ENCODE measurements at places on chromosomes 13 and 19.

DNA sequence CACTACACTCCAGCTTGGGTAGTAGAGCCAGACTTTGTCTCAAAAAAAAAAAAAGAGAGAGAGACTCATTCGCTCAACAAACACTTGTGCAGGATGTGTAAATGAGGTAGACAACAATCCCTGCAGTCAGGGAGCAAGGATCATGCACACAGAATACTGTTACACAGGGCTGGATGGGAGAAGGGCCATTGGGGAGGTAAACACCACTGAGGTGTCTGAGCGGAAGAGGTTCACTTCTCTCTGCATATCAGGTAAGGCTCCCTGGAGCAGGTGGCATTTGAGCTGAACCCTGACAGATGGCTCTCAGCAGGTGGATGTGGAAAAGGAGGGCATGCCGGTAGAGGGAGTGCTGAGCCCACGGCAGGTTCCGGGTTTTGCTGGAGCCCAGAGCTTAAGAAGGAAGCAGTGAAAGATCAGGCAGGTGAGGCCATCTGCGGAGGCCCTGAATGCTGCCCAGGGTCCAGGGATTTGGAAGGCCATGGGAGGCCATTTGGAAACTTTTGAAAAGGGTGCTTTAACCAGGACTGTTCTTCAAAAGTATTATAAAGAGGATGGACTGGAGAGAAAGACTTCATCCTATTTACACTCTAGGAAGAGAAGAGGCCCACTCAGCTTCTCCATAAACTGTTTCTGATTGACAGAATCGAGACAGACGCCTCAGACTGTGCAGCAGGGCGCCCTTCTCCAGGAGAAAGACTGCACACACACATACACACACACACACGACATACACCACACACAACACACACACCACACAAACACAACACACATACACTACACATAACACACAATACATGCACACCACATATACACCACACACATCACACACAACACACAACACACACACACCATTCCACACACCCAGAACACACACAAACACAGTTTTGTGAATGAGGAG, 199.4 kb downstream of the USP12 start:
- no peak for DNase-seq

- DNase-seq, result no peak
Measured at GRCh38 chr19:43743059-43743458, 11.7 kb downstream of the SMG9 start.

DNA sequence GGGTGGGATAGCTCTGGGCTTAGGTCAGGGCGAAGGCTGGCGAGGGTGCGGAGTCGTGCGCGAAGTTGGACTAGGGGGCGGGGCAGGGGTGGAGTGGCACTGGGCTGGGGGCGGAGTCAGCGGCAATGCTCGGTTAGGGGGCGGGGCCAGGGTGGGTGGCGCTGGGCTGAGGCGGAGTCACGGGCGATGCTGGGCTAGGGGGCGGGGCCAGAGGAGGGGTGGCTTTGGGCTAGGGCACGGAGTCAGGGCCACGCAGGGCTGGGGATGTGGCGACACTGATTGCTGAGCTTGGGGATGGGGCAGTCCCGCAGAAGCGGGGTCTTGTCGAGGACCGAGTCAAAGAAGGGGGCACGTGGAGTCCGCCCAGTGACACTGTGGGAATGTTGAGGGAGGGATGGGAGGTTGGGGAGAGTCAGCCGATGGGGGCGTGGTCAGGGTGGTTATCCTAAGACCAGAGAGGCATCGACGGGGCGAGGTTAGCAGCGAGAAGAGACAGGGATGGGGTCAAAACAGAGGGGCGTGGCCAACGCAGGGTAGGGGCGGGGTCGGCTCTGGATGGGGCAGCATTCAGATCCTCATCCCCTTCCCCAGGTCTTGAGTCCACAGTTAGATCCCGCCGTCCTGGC, 8.7 kb downstream of the HOMER3 start:
- peak; percentile 75 for DNase-seq

DNA sequence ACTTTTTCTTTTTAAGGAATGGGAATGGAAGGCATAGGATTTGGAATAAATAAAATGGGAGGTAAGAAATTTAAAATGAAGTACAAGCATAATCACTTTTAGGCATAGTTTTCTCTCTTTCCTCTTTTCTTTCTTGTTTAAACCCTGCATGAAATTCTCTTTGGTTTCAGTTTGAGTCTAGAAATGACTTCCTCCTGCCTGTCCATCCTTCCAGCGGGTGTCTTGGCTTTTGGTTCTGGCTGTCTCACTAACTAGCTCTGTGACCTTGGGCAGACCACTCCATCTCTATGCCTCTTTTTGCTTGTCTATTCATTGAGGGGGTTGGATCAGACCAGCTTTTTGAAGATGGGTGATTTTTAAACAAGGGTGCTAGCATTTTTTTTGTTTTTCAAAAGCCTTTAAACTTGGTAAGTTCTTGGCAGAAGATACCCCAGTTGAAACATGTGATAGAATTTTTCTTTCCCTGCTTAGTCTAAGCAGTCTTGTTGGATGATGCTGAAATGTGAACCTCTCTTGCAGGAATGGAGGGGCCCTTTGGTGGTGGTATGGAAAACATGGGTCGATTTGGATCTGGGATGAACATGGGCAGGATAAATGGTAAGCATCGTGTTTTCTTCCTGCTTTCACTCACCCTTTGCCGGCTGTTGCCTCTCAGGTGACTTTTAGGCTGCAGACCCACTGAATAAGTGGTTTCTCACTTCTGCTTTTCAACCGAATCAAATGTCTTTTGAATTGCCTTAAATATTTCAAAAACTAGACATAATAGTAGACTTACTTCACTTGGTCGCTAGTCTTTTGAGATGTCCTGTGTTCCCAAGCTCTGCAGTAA, 28.6 kb downstream of the PRAM1 start:
- no peak for DNase-seq

DNA sequence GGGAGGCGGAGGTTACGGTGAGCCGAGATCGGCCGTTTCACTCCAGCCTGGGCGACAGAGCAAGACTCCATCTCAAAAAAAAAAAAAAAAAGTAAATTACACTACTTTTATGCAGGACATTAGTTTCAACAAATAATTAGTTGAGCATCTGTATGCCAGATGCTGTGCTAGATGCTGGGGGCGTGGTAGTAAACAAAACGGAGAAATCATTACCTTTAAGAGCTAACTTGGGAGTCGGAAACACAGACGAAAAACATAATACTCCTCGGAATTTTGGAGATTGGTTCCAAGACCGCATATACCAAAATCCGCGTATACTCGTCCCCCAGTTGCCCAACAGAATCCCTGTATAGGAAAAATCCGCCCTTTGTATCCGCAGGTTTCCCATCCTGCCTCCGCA, 1.3 kb upstream of the DUS3L start:
- no peak for DNase-seq

DNA sequence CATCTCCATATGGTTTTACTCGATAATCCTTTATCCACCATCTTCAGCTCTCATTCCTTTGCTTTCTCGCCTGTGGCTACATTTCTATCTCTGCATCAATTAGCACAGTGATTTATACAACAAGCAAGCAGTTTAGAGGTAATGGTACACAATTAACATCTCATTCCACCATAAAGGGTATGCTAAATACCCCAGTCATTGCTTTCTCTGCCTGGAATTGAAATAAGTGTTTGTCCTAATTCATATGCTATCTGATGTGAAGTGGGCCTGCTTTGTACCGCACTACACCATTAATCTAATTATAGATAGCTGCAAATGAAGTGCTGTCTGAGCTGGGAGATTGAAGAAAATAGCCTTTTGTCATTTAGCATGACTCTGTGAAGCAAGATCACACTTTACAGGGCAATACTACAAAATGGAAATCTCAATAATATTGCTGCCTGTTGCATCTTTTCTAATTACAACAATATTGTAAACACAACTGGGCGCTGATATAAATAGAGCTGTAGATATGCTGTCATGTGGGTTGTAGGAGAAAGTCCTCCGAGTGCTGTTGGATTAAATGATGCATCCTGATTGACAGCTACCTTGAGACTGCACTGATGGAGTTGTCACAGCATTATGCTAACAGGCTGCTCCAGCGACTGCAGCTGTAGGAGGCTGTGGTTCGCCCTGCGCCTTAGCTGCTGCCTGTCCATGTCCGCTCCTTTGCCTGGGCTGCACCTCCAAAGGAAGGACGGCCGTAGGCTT, 78.2 kb downstream of the GGACT start:
- no peak for DNase-seq

GRCh38 chr19:1324249-1324805, 38.7 kb downstream of the EFNA2 start:
- no peak for DNase-seq
